Left lung (tissue), 14 donors: ENCODE measurements at places on chromosomes 11 and 22. TPM values are rescaled to one million over a fixed set of nuclear protein-coding genes. Genes with fewer than 3 reads are reported as not detected.

ART1 gene
- total RNA-seq: 0.55 TPM

DNA sequence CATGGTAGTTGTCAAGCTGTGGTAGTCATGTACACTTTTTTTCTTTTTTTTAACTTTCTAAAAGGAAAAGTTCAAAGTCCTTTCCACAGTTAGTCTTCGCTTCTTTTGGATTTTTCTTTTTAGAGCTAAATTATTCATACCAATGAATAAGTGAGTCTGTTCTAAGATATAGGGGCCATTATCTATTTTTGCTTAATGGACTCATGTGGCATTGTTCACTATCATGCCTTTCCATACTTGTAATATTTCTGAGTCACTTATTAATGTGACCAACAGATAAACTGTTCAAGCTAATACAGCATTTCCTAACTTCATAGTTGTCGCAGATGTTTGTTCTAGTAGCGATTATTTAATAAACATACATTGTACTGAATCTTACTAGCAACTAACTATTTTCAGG, 8.0 kb upstream of the B3GNT6 start:
- no peak for DNase-seq

DNA sequence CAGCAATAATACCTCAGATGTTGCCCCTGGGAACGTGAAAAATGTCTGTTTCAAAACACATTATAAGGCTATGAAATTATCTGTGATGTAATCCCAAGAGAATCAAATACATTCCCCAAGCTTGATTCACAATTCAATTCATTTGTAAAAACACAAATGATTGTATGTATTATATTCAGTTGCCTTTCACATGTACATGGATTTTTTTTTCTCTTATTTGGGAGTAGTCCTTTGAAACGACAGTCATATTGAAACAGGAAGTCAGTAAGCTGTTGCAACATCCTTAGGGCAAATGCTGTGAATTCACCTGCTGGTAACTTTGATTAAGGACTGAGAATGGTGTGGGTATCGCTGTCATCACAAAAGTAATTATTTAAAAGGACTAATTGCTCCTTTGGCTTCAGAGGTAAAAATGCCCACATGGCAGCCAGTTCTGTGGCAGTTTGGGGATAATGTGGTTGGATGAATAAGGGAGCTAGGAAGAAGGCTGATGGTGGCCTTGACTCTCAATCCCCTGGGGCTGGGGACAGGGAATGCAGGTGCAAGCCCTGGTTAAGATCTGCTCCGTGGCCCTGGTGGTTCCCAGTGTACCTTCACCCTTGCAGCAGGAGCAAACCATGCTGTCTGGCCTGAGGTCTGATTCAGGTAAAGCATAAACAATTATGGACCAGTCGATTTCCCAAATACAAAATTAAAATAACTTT, 13.2 kb downstream of the EHF start:
- DNase-seq: no peak

GLYAT gene
- not detected for total RNA-seq
